Left lung (tissue), 14 donors: ENCODE measurements at places on chromosomes 2 and 18. TPM values are rescaled to one million over a fixed set of nuclear protein-coding genes. Genes with fewer than 3 reads are reported as not detected.

ANKRD36 gene
- polyA plus RNA-seq, result 44.1 TPM

DNA sequence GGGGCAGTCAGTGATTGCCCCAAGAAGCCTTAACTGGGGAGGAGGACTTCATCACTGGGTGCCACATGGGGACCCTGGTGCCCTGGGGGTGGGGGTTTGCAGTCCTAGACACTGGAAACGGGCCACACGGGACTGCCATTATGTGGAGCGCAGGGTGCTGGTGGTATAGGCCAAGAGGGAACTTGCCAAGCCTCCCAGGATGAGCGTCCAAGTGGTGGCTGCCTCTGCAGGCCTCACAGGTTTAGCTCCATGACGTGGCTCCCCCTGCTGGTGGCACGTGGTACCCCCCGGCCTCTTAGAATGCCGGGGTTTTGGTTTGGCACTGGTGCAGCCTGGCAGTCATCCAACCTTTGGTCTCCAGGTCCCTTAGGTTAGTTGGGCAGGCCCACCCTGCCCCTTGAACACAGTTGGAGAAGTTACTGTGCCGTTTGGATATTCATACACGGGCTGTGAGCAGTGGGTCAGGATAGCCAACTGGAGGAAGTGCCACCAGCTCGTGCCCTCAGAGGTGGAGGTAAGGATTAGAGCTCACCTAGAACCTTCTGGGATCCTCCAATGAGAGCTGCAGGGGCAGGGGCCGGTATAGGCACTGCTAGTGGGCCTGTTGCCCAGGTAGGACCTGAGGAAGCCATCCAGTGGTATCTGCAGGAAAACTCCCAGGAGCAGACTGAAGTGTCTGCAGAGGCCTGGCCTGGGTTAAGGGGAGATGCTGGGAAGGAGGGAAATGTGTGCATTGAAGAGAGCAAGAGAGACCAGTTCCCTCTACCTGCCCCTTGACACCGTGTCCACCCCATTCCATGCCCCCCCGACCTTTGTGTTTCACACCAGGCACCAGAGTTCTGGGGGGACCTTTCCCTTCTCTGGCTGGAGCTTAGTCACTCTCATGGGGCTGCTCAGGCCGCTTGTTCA, 5.7 kb downstream of the PTMA start:
- peak; percentile 90 for DNase-seq

GRCh38 chr2:104249629-104250028, 604.3 kb upstream of the POU3F3 start:
- no peak for DNase-seq

- DNase-seq, result no peak
Measured at GRCh38 chr18:39341129-39341528, 1775.5 kb upstream of the CELF4 start.

GRCh38 chr2:53600815-53601214, 166.8 kb upstream of the CHAC2 start:
- DNase-seq, result peak; percentile 46

TPO gene
- 0.08 TPM for polyA plus RNA-seq

SLC35F6 gene
- polyA plus RNA-seq, result 10.6 TPM

DNA sequence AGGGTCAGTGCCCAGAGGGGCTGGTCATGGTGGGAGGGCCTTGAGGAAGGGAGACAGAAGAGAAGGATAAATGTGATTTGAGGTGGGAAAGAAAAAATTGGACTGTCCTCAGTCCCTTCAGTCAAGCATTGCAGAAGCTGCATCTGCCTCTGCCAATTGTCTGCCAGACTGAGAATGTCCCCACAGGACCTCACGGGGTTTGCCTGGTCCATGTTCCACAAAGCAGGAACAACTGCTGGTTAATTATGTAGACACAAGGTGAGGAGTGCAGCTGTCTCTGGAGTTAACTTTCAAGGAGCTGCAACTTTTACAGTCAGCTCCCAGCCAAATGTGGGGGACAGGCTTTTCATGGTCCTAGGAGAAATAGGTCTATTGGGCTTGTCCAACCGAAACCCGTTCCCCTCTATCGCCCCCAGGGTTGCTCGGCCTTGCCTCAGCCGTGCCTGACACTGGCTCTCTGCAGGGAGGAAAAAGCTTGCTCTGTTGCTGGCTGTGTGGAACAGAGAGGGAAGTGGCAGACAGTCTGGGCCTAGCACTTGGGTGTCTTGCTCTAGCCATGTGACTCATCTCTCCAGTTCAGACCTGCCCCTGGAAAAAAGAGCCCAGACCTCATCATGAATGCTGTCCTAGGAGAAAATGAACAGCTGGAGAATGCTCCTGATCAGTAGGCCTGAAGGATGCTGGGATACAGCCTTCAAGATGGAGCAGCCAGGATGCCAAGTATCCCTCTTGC, 31.1 kb upstream of the PAX8 start:
- DNase-seq, result no peak

- no peak for DNase-seq
Measured at GRCh38 chr2:102977426-102978090, 215.7 kb downstream of the TMEM182 start.

DNA sequence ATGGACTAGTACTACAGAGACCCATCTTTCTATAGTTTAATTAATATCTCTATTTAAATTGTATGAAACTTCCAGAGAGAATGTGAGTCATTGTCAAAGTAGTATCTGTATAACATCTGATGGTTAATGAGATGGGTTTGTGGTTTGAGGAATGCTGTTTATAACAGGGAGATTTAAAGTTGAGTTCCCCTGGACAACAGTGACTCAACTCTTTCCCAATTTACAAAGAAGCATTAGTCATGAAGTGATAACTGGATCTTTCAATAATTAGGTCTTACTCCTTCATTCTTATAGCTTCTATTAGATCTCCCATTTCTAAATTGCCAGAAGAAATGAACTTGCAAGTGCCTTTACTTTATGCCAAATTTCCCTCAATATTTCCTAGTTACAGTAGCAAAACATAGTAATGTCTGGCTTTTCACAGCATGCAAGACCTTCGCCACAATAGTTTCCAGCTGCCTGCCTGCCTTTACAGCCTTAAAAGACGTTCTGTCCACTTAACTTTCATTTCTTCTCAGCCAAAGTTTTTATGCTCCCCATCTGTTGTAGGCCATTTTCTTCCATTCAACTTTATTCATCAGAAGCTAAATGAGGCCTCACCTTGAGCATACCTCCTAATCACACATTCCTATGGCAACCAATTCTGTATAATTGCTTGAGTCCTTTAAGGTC, 47.7 kb upstream of the WDR75 start:
- DNase-seq, result no peak

ALPP gene
- polyA plus RNA-seq, result not detected

FASTKD1 gene
- 44.0 TPM for polyA plus RNA-seq

HTR2B gene
- 0.45 TPM for polyA plus RNA-seq

- no peak for DNase-seq
Measured at GRCh38 chr18:22827741-22828140, 105.4 kb upstream of the RBBP8 start.

GRCh38 chr2:219687882-219688559, 60.6 kb downstream of the SLC4A3 start:
- no peak for DNase-seq

DNA sequence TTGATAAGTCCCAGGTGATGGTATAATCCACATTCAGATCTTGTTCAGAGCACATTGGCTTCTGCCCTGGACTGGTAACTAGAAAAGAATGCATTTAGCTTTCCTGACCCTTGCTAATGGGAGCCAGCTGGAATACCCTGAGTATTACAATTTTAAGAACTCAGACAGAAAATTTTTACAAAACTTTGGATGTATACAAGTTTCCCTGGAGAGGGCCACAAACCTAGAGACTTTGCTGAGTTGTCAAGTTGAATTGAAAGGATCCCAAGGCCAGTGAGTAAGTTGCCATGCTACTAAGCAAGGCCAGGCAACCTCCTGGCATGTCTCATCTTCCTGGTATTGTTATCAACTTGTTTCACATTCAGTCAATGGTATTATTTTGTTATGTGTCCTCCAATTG, 20.0 kb upstream of the NABP1 start:
- DNase-seq, result no peak

DNA sequence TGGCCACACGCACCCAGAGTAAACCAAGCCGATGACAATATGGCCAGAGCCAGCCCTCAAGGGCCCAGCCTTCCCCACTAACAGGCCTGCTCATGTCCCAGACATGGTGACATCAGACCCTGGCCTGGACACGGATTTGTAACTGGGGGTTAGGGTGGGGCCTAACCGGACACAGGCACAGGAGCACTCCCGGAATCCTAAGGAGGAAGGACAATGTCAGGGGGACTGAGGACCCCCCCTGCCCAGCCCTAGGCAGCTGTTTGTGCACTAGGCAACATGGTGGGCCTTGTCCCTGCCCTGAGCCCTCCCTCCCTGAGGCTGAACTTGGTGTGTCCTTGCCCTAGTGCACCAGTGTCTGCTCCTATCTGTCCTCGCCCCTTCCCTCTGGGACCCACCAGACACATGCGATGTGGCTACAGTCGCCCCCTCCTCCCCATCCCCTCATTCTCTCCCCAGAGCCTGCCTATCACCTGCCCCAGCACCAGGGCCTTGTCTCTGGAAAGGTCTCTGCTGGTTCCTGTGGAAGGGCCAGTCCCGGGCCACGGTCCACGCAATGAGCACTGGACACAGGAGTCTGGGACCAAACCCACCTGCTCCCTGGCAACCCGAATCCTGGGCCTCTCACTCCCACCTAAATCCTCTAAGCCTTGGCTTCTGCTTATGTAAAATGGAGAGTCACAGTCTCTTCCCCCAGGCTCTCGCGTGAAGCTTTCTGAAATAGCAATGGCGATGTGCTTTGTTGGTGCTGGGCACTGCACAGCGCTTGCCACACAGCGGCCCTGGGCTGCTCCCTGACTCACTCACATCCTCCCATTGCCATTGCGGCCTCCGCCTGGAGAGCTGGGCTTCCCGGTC, 76.5 kb upstream of the RAB6C start:
- no peak for DNase-seq

POTEE gene
- polyA plus RNA-seq, result 0.04 TPM

RGPD3 gene
- polyA plus RNA-seq, result 0.26 TPM

EVA1A gene
- polyA plus RNA-seq, result 28.9 TPM

DNA sequence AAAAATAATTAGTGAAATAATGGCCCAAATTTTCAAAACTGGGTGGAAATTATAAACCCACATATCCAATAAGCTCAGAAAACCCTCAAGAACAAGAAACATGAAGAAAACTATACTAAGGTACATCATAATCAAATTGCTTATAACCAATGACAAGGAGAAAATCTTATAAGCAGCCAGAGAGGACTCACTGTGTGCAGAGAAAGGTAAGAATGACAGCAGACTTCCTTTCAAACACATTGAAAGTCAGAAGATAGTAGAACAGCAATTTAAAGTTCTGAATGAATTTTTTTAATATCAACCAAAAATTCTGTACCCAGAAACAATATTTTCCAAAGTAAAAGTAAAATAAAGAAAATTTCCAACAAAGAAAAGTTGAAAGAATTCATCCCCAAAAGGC, 197.7 kb upstream of the RAB12 start:
- no peak for DNase-seq

GRCh38 chr2:204753841-204754240, 208.6 kb downstream of the PARD3B start:
- DNase-seq, result no peak

LDAH gene
- polyA plus RNA-seq, result 23.6 TPM

GRCh38 chr2:39932198-39932597, 153.1 kb upstream of the THUMPD2 start:
- DNase-seq, result no peak

APOB gene
- 1.5 TPM for polyA plus RNA-seq

- no peak for DNase-seq
Measured at GRCh38 chr2:234631646-234632514, 135.0 kb upstream of the ARL4C start.

GRCh38 chr2:52222128-52222527, 1190.2 kb upstream of the NRXN1 start:
- DNase-seq, result no peak

- DNase-seq, result no peak
Measured at GRCh38 chr2:190678444-190679162, 29.7 kb downstream of the NAB1 start.
